Activated CD4-positive, alpha-beta T cell treated with anti-CD3 and anti-CD28 coated beads, Interleukin-2, Interleukin-6, amounts not matched to agents 100 ng/mL and 50 ng/mL, durations not matched to agents 16 hours and 8 hours (primary cell): ENCODE measurements at places on chromosomes 12 and 14.

GRCh38 chr12:123762715-123763052 is 583 bp downstream of the DNAH10 start:
- no peak for DNase-seq

- DNase-seq: no peak
These were observed 661.2 kb downstream of the SLC16A7 start for GRCh38 chr12:60257063-60257462.

DNA sequence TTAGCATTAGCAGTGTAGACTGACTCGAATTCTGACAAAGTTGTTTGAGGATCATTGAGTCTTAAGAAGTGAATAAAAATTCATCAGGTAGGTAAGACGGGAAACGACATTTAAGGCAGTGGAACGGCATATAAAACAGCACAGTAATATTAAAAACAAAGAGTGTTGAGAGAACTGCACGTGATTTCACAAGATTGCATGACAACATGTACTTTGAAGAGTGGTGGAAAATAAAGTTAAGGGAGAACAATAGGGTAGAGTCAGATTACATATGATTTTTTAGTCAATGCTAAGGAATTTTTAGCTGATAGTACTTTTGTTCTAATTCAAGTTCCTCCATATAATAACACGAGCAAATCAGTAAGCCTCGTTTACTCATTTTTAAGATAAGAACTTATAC is 115.4 kb downstream of the SOX5 start:
- DNase-seq: no peak

GRCh38 chr12:121723200-121723599 is 10.6 kb downstream of the TMEM120B start:
- DNase-seq: no peak

- DNase-seq: no peak
These were observed 54.0 kb upstream of the ATP2B1 start for GRCh38 chr12:89762498-89763170.

GRCh38 chr12:51067229-51067628 is 16.2 kb downstream of the CSRNP2 start:
- no peak for DNase-seq
